CD4-positive, alpha-beta T cell treated with Interleukin-4 for 4 hours (primary cell): ENCODE measurements at places on chromosomes 6 and 20.

DNA sequence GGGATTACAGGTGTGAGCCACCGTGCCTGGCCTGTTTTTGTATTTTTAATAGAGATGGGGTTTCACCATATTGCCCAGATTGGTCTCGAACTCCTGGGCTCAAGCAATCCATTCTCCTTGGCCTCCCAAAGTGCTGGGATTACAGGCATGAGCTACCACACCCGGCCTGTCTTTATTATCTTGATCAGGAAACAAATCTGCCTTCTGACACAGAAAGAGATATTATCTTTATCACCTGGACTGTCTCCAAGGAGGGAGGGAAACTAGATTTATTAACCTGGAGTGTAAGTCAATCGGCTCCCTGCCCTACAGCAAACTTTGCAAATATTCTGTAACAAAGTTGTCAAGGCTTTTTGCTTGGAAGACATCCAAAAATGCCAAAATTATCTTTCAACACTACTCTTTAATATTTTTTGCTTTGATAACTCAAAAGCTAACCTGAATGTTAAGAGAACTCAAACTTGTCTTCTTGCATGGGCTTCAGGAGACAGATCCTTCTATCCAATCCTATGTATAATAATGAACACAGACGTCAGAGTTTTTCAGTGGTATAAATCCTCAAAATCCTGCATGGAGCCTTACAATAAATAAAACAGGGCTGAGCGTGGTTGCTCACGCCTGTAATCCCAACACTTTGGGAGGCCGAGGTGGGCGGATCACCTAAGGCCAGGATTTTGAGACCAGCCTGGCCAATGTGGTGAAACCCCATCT, 85.0 kb upstream of the LOC128125822 start:
- no peak for DNase-seq

DNA sequence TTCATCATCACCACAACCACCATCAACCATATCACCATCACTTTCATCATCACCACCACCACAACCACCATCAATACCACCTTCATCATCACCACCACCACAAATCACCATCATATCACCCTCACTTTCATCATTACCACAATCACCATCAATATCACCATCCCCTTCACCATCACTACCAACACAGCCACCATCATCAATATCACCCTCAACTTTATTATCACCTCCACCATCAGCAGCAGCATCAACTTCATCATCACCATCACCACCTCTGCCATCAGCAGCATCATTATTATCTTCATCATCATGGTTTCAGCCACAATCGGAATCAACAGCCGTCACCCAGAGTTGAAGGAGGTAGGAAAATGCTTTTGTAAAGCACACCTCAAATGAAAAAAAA, 225.7 kb upstream of the SULF2 start:
- no peak for DNase-seq

GRCh38 chr20:61347443-61347842, 95.4 kb downstream of the CDH4 start:
- no peak for DNase-seq

- no peak for DNase-seq
These were observed 117.3 kb downstream of the JARID2 start for GRCh38 chr6:15363164-15363522.

- DNase-seq, result no peak
These were observed 9.9 kb downstream of the ZSWIM3 start for GRCh38 chr20:45867136-45867818.

- no peak for DNase-seq
These were observed 76.6 kb upstream of the PTPRK start for GRCh38 chr6:128597004-128597403.

- DNase-seq, result no peak
These were observed 40.3 kb downstream of the NEDD9 start for GRCh38 chr6:11192167-11192566.

GRCh38 chr20:7015257-7015656, 247.8 kb downstream of the BMP2 start:
- DNase-seq, result no peak

DNA sequence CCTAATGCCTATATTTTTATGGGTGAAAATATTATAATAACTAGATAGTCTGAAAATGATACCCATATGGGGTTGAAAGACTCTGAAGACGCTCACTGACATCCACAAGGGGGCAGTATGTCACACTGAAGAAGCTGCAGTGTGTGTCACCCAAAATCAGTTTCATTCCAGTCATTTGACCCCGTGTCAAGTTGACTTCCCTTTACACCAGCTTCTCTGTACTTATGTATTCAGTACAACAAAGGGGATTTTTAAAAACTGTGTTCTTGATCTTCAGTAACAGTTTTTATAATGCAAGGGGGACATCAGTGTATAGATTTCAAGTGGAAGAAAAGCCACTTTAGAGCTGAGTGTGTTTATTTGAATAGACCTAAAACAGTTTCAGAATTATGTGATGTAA, 19.3 kb downstream of the FAXC start:
- DNase-seq, result peak; percentile 70

DNA sequence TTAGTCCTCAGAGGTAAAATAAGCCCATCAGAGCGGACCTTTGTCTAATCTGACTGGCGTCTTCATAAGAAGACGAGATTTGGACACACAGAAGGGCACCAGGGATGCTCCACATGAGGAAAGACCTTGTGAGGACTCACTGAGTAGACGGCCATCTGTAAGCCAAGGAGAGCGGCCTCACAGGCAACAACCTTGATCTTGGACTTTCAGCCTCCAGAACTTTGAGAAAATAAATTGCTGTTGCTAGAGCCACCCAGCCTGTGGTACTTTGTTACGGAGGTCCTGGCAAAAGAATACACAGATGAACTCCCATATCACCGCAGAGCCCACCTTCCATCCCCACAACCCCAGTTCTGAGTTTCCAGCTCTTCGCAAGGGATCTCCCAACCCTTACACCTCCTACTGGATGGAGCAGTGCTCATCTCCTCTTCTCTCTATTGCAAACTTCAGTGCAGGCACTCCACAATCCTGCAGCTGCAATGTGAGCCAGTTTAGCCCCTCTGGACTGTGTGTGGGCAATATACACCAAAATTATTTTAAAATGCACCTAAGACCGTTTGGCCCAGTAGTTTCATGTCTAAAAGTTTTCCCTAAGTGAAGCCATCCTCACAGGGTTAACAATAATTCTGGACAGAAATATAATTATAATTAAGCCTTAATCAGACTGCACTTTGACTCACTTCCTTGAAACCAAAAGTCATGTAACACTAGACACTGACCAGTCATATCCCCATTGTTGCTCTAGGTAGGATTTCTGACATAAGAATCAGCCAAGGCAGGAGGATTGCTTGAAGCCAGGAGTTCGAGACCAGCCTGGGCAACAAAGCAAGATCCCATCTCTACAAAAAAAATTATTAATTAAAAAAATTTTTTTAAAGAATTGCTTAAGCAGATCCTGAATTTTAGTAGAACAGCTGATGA, 8.8 kb upstream of the TRIM31 start:
- no peak for DNase-seq

DNA sequence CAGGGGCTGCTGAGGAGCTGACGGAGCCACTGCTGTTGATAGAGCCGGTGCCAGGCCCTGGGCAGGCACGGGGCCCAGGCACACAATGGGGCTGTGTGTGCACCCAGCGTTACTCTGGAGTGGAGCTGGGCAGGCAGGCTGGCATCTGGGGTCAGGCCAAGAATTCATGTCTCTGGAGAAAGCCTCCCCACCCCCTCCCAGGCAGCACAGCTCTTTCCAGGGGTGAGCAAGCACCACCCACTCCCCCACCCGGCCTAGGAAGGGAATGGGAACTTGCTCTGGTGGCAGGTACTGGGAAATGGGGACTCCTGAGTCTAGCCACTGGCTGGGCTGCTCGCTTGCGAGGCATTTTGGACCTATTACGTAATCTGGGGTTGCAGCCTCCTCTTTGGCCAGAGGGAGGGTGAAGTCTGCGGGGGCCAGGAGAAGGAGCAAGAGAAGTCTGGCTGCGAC, 22.7 kb downstream of the TFEB start:
- DNase-seq, result no peak

DNA sequence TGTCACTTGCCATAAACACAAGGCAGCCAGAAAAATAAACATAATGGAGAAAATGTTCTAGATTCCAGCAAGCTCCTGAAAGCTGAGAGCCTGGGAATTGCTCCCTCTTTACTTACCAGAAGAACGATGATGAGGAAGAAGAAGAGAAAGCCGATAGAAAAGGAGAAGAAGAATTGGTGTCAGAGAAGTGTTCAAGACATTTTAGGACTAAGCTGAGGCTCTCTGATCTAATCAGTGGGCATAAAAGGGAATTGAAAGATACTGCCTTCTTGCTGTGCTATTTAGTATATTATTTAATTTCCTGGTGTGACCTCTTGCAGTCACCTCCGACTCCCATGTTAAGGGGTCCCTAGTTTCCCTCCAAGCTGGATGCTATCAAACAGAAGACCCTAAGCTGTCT, 316.6 kb upstream of the JARID2 start:
- no peak for DNase-seq

GRCh38 chr6:130076512-130076911, 58.1 kb downstream of the L3MBTL3 start:
- peak; percentile 32 for DNase-seq

DNA sequence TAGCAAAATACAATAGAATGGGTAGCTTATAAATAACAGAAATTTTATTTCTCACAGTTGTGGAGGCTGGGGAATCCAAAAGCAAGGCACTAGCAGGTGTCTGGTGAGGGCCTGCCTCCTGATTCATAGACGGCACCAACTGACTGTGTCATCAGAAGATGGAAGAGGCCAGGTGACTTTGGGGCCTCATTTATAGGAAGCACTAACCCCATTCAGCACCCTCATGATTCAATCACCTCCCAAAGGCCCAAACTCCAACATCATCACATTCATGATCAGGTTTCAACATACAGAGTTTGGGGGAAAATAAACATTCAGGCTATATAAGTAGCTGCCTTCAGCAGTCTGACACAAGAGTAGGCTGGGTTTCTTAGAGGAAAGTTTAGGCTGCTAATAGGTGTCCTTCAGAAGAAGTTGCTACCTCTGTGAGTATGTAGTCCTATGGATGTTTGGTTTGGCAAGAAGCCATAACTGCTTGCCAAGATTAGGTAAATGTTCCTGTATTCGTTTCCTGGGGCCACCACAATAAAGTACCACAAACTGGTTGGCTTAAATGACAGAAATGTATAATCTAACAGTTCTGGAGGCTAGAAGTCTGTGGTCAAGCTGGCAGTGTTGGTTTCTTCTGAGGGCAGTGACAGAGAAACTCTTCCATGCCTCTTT, 48.8 kb downstream of the NT5E start:
- no peak for DNase-seq

- DNase-seq, result no peak
These were observed 4.3 kb downstream of the TGM6 start for GRCh38 chr20:2385026-2385425.

DNA sequence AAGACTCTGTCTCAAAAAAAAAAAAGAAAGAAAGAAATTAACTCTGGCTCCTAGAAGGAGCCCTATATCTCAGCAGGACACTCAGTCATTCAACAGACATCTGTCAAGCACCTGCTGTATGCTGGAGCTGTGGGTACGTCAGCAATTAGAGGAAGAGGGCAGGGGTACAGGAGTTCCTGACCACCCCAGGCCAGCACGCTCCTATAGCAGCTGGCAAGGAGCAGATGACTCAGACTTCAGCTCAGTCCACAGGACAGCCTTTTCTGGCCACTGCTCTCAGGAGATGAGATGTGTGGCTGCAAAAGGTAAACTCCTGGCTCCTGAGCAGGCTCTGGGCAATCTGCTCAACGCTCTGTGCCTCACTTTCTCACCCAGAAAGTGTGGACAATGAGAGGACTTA, 1.7 kb upstream of the RTEL1 start:
- DNase-seq, result no peak

- DNase-seq, result no peak
These were observed 76.8 kb downstream of the SEL1L2 start for GRCh38 chr20:13913572-13913971.

DNA sequence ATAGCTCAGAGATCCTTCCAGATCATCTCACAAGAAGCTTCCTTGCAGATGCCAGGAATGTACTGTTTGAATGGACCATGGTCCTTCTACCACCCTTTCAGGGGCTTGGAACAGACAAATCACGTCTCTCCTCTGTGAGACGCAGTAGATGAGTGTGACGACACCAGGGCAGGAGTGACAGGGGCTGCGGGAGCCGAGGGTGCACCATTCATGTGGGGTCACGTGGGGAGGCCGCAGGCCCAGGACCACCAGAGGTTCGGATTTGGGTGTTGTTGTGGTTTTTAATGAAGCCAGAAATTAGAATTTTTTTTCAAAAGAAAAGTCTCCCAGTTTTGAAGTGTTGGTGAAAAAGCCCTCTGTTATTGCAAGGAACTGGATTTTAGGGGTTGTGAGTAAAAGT, 79.2 kb downstream of the PREX1 start:
- no peak for DNase-seq

DNA sequence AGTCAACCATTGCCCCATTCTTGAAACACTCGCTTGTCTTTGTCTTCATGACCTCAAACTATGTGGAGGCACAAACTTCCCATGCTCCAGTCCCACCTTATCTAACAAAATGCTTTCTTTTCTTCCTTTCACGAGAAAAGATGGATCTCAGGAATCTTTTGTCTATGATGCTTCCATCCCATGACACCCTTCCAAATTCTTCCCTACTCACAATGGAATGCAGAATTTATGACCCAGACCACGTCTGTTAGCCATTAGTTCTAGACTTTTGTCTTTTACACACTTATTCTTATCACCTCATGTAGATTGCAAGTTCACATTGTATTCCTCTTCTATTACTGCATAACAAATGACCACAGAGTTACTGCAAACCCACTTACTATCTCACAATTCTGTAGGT, 24.2 kb upstream of the LAMP5 start:
- no peak for DNase-seq

- no peak for DNase-seq
These were observed 33.3 kb downstream of the ATXN1 start for GRCh38 chr6:16727996-16728395.

- DNase-seq, result no peak
These were observed 30.7 kb downstream of the ZNF831 start for GRCh38 chr20:59194023-59194935.

GRCh38 chr6:41546866-41547798, 951 bp downstream of the FOXP4 start:
- DNase-seq, result peak; percentile 35

GRCh38 chr6:28474441-28475219, 31.3 kb upstream of the ZSCAN23 start:
- DNase-seq, result no peak

GRCh38 chr6:20461576-20461975, 59.9 kb downstream of the E2F3 start:
- DNase-seq, result no peak

GRCh38 chr6:106886081-106886843, 88.3 kb downstream of the CD24 start:
- no peak for DNase-seq

GRCh38 chr6:44049163-44049988, 77.9 kb downstream of the MRPL14 start:
- DNase-seq, result no peak

- DNase-seq, result no peak
These were observed 36.4 kb upstream of the UTRN start for GRCh38 chr6:144248476-144249301.
